ENCODE measurements at places on chromosomes 12 and 14.

DNA sequence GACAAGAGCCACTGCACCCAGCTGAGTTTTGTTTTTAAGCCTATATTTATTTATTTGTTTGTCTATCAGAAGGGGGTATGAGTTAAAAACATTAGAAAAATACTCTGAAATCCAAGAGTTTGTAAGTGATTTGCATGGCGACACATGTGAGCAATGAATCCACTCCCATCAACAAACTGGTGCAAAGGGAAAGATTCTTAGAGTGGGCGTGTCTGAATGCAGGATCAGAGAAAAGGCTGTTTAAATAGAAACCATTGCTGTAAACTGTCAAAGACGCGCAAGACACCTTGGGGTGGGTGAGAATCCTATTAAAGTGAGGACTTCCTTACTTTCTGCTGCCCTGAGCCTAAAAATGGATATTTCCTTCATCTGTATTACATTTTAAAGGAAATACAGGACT is 51.9 kb downstream of the ZFYVE26 start:
- DNase-seq, result no peak

- no peak for DNase-seq
Measured at GRCh38 chr12:102534899-102535298, 54.5 kb upstream of the IGF1 start.

- DNase-seq, result no peak
Measured at GRCh38 chr12:50006754-50007442, 18.4 kb downstream of the RACGAP1 start.

- DNase-seq, result no peak
Measured at GRCh38 chr14:30045720-30046119, 118.1 kb upstream of the PRKD1 start.

DNA sequence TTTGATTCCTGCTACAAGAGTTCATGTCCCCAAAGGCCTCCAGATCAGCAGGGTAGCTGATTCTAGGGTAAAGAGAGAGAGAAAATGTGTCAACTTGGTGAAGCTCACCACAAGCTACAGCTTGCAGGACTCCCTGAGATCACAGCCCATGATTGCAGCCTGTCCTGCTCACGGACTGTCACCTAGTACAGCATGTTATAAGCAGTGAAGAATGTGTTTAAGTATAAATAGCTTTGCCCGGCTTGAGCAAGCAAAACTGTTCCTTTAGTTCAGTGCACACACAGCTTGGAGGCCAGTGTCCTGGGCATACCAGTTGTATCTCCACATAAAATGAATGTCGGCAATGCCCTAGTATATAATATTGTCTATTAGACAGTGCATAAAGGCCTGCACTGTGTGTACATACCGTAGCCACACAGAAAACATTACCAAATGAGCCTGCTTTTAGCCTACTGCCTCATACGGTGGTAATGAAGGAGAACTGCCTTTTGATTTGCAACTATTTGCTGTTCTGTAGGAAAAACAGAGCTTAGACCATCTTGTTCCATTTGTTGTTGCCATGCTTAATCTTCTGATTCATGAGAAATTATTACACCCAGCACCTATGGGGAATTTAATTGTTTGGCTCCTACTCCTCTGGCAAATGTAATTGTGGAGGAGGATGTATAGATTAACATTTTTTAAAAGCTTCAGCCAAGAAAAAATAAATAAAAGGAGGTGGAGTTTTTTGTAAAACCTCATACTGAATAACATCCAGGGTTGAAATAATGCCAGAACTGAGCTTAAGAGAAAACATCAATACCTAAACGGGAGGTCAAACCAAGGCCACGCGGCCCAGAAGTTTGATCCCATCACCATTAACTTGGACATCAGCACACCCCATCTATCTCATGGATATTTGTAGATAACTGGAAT is 108.1 kb upstream of the G2E3 start:
- DNase-seq, result no peak

- DNase-seq, result no peak
Measured at GRCh38 chr14:44700184-44700583, 193.1 kb upstream of the FSCB start.

DNA sequence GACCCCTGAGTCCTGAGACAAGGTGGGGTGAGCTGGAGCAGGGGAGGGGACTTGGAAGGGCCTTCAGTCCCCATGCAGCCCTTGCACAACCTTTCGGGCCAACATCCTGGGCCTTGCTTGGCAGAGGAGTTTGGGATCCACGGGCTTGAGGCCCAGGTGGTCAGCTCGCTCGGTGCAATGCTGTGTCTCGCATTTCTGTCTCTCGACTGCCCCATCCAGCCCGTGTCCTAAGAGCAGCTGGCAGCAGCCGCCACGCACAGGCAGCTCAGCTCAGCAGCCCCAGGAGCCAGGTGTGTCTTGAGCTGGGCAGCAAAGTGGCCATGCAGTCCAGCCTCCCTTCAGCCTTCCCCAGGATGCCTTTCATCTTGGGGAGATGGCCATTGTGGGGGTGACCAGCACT is 10.8 kb downstream of the PACS2 start:
- no peak for DNase-seq

DNA sequence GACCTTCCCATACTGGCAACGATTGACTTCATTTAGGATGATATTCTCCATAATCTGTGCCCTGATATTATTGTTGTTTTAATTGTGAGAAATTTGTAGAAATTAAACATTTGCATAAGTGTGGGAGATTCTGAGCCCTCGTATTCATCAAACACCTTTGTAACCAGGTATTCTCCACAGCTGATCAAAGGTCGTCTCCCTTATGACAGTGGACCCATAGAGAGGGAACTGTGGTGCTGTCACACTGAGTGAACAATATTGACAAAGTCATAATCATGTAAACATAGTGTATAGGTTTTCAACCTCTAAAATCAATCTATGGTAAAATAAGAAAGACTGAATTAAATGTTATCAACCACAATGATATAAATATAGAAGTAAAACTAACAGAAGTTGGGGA is 14.9 kb upstream of the PLEKHG3 start:
- DNase-seq, result no peak

- no peak for DNase-seq
Measured at GRCh38 chr12:42277396-42278127, 39.5 kb upstream of the YAF2 start.

GRCh38 chr14:90999299-90999698 is 61.1 kb downstream of the RPS6KA5 start:
- DNase-seq, result no peak

GRCh38 chr12:96473394-96474093 is 15.8 kb upstream of the CFAP54 start:
- no peak for DNase-seq

DNA sequence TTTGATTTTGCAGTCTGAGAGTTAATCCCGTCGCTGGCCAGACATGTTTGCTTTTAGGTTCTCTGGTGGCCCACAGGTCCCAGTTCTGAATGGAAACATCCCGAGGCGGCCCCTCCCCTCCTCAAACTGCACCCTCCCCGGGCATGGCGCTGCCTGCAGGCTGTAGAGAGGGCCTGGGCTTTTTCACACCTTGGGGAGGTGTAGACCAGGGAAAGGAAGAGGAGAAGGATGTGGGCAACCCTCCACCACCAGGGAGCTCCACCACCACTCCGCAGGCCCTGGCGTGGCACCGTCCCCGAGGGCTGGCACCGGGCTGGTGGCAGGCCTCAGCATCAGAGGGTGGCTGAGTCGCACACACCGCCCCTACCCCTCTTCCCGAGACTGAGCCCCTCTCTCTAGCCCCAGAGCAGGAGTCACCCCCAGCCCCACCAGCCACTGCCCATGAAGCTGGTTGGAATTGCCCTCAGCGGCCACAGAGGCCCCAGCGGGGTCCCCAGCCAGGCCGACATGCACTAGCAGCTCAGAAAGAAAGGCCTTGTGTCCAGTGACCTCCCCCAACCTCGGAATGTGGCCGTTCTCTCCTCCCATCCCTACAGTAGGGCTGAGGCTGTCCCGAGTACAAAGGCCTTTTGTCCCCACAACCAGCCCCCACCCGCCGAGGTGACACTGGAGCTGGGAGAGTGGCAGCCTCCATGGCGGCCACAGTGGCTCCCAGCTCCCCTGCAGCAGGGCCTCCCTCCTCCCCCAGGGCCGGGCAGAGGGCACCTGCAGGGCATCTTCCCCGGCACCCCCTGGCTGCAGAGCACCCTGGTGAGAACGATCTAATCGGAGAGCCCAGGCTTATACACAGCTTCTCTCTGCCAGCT is 23.5 kb upstream of the INF2 start:
- peak; percentile 34 for DNase-seq

GRCh38 chr12:20525064-20525610 is 156.8 kb downstream of the PDE3A start:
- no peak for DNase-seq

DNA sequence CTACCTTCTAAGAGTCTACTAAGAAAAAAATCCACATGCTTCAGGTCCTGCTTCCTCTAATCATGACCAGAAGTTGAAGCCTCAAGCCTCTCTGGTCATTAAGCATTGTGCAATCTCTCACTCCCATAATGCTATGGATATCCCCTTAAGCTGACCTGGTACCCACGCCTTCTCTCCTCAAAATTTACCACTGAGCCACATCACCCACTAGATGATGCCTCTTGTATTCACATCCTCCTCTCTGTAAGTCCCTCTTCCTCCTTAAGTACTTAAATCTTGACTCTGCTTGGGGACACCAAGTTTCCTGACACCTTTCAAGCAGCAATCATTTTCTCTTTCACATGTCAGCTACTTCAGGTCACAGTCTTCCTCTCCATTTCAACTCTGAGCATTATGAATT is 9.8 kb downstream of the GALNT4 start:
- no peak for DNase-seq

DNA sequence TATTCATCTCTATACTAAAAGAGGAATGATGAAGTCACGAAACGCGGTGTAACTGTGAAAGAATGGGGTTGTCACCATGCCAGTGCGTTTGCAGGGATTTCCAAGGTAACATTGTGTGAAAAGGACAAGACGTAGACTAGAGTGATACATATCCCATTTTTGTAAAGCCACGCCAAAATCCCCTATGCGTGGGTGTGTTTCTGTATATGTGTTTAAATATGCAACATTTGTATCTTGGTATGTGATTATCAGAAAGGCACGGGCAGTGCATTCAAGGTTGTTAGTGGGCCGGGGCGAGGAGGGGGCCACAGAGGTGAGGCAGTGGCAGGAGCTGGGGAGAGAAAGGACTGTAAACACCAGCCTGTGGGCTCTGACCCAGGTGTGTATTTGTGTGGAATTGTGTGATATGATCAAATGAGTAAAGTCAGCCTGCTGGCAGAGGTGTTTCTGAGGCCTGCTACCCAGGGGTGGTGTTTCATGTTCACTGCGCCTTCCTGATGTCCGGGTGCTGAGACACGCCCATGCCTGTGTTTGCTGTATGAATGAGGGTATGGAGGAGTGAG is 137.8 kb downstream of the ADGRD1 start:
- no peak for DNase-seq

GRCh38 chr12:42798811-42799438 is 209.4 kb upstream of the PRICKLE1 start:
- no peak for DNase-seq

- DNase-seq, result no peak
Measured at GRCh38 chr12:4825011-4825858, 84.5 kb upstream of the KCNA1 start.

DNA sequence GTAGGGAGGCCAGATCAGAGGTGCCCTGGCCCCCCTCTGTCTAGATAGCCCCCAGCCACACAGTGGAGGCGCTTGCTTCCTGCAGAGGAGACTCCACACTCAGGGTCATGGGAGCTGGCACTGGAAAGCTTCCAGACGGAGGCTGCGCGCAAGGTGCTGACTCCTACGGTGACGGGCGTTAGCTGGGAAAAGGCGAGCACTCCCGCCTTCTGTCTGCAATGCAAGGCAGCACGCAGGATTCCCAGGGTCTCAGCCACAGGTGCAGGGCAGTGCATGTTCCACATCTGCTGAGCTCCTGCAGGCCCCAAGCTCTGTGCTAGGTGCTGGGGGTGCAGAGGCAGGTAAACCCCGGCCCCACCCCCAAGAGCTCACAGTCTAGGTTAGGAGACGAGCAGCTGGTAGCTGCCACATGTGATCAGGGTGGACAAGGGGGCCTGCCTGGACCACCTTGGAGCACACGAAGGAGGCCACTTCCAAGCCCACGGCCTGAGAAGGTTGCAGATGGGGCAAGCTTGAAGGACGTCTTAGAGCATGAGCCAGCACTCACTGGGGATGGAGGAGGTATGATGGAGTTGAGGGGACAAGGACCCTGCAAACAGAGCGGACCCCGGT is 310.9 kb upstream of the DIO3 start:
- DNase-seq, result no peak

- DNase-seq, result no peak
Measured at GRCh38 chr12:26845984-26846383, 13.0 kb upstream of the ITPR2 start.

GRCh38 chr14:41144370-41144769 is 462.3 kb upstream of the LRFN5 start:
- no peak for DNase-seq

DNA sequence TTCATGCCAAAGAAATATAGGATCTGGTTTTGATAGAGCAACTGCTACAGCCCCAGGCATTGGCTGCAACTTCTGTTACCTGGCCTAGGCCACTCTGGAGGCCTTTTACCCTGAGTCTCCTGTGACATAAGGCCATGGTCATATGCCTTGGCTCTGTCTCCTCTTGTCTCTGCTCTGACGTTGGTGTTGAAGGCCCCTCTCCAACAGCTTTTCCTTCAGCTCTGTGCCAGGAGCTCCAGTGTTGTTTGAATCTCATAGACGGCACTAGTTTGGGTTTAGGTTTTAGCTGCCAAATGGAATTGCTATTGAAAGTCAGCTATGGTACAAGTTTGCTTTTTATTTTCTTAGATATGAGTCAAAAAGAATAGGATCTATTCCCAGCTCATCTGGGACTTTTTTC is 41.1 kb downstream of the TTLL5 start:
- DNase-seq, result no peak

- no peak for DNase-seq
Measured at GRCh38 chr14:64463873-64464272, 1.4 kb upstream of the AKAP5 start.

DNA sequence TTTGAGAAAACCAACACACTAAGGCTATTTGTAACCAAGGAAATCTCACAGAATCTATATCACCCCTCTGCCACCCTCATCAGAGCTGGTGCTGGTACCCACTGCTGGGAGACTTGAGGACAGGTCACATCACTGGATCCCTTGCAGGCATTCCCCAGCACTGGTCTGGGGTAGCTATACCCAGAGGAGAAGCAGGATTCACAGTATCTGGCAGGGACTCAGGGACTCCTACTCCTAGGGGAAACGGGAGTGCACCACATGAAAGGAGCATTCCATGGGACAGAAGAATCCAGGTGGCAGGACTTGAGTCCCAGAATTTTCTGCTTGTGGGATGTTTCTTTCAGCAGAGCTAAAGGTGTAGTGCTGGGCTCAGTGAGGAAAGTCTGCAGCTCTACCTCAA is 223.2 kb downstream of the ADGRD1 start:
- DNase-seq, result no peak

- no peak for DNase-seq
Measured at GRCh38 chr14:55600784-55601561, 21.0 kb downstream of the KTN1 start.

DNA sequence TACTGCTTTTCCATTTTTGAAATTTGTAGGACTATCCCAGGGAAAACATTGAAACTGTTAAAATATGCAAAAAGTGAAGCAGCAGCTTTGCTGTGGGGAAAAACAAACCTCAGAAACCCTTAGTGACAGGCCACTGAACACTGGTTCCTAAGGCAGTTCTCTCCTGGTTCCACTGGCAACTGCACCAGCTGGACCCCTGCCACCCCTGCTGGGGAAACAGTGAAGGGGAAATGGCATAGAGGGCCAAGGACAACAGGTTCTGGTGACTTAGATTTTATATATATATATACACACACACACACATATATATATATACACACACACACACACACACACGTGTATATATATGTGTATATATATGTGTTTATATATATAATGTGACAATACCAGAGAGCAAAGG is 16.2 kb upstream of the KRT7 start:
- no peak for DNase-seq

All from stimulated activated CD4-positive, alpha-beta T cell treated with anti-CD3 and anti-CD28 coated beads, Interleukin-15, amount 100 ng/mL, for 1 hour (primary cell).